ENCODE measurements at places on chromosomes 7 and 10.

DNA sequence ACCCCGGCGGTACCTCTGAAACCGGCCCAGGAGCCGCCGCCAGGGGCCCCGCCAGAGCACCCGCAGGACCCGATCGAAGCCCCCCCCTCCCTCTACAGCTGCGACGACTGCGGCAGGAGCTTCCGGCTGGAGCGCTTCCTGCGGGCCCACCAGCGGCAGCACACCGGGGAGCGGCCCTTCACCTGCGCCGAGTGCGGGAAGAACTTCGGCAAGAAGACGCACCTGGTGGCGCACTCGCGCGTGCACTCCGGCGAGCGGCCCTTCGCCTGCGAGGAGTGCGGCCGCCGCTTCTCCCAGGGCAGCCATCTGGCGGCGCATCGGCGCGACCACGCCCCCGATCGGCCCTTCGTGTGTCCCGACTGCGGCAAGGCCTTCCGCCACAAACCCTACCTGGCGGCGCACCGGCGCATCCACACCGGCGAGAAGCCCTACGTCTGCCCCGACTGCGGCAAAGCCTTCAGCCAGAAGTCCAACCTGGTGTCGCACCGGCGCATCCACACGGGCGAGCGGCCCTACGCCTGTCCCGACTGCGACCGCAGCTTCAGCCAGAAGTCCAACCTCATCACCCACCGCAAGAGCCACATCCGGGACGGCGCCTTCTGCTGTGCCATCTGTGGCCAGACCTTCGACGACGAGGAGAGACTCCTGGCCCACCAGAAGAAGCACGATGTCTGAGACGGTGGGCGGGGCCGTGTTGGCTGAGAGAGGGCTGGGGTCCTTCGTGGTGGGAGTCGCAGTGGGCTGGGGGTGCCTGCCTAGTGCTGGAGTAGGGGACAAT, 3.8 kb downstream of the REPIN1 start:
- DNase-seq, result no peak

DNA sequence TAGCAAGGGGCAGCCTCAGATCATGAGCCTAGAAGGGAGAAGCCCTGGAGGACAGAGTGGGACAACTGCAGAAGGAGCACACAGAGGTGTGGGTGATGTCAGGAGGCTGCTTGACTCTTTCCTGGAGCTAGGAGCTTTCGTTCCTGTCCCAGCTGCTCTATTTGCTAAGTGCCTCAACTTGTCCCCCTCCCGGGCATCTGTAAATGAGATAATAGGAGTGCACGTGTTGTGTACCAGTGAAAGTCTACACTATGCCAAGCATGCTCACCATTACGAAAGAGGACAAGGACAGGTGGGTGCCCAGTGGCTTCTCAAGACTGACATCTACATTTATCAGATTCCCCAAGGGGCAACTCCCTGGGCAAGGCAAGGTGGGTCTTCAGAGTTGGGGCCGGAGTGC, 162.7 kb downstream of the KCNMA1 start:
- DNase-seq, result no peak

DNA sequence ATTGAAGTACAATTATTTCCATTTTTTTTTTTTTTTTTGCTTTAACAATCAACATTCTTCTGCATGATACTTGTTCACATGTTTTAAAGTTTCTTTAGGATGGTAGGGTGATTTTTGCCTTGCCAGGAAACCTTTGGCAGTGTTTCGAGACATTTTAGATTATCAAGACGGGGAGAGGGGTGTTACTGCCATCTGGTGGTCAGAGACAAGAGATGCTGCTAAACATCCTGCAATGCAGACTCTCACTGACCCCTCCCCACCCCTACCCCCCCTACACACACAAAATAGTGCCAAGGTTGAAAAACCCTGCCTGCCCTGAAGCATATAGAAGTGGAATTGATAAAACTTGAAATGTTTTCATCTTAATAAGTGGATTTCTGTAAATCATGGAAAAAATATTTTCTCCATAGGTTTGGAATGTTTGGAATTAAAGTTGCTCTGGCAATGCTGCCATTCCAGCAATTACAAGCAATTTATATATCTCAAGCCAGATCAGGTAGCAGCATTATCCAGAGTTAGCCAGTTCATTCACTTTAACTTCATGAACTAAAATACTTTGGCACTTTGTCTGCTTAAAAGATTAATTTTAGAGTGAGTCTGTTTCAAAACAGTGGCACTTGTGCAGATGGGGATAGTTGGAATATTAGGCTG, 62.1 kb downstream of the SDHAF3 start:
- no peak for DNase-seq

- DNase-seq, result no peak
Observed at GRCh38 chr7:131899271-131900030, 343.0 kb upstream of the PODXL start.

DNA sequence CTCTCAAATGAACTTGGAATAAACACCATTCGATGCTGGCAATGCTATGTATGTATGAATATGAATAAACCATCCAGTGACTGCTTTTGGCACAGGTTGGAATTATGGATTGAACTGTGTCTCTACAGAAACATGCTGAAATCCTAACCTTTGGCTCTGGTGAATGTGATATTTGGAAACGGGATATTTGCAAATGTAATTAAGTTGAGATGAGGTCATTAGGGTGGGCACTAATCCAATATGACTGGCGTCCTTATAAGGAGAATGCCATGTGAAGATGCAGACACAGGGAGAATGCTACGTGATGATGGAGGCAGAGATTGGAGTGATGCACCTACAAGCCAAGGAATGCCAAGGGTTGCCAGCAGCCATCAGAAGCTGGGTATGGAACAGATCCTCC, 3.4 kb upstream of the ACTR3B start:
- no peak for DNase-seq

DNA sequence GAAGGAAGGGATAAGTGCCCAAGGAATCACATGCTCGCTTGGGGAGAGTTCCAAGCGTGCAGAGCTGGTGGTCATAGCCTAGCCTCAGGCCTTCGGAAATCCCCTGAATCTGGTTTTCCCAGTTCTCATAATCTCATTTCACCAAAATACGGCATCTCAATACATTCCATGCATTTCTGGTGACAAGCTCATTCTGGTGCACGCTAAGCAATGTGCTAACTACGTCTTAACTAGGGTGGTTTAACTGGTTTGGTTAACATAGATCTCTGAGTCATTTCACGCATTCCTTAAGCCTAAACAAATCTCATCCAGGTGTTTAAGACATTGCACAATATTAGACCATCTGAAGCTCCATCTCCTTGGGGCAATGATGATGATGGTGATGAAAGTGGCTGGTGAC, 72.9 kb upstream of the STEAP1B start:
- DNase-seq, result no peak

DNA sequence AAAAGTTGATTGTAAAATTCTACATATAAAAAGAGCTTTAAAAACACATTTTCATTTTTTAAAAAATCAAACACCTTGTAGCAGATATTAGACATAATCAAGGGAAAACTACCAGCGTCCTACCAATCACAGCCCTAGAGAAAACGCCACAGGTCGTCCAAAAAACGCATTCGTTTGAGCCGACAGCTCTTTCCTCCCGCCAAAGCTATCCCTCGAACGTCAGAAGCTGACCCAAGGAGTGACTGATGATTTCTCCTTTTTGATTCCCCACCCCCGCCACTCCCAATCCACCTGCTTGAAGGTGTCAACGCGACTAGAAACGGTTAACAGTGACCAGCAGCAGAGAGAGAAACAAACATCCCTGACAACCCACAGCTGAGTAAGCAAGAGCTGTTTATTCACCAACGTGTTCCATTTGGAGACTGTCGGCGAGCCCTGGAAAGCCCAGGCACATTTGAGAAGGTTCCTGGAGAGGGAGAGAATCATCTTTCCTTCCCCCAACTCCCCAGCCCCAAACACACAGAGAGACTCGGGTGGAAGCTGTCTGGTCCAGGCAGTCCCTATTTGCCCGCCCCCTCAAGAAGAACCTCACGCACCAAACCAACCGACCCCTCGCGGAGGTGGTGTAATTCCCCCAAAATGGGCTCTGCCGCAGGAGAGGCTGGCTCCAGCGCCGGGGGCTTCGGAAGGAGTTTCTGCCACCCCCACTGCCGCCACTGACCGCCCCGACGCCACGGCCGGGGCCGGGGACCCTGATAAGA, 622 bp downstream of the CPEB3 start:
- peak; percentile 67 for DNase-seq

- no peak for DNase-seq
Observed at GRCh38 chr7:32522746-32523530, 27.6 kb downstream of the AVL9 start.

DNA sequence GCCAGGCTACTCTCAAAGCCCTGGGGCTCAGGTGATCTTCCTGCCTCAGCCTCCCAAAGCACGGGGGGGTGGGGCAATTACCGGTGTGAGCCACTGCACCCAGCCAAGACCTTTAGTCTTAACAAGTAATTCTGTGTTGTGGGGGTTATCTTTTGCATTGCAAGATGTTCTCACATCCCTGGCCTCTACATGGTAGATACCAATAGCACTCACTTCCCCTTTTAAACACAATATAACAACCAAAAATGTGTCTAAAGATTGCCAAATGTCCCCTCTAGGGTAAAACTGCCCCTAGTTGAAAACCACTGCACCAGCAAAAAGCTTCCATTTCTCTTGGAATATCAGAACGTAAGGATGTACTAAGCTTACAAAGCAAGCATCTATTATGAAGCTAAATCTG, 225.0 kb downstream of the CTNNA3 start:
- DNase-seq, result no peak

DNA sequence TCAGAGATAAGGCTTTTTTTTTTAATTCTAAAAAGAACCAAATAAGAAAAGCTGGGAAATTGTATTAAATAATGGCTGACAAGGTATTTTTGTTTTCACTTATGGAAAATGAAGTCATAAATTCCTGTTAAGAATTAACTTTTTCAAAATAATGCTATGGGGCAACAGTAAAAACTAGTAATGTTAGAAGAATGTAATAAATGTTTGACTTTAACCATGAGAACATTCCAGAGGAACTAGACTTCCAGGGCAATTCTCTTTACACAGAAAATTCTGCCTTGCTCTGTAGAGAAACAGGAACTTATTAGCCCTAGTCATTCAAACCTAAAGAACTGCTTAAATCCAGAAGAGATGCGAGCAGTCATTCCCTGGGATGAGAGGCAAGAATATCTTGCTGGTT, 571.1 kb downstream of the IPMK start:
- no peak for DNase-seq

GRCh38 chr7:106793015-106793975, 71.8 kb upstream of the PIK3CG start:
- DNase-seq, result no peak

DNA sequence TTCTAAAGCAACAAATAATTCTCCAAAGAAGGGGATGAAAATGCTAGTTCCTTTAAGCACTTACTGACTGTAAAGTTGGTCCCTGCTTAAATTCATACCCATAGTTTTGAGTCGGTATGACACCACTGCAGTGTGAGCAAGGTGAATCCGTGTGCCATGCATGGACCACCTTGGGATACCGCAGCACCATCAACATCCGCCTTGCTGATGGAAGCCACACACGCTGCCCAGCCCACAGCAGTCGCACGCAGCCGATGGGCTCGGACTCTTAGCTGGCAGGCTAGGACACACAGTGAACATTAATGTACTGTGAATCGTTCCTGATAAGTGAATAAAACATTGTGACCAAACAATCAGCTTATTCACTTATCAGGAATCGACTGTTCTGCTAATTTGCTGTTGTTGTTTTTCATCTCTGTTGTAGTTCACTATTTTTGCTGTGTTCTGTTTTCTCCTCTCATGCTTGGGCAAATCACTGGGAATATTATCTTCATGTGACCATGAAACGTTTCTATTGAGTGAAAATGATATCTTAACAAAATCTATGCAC, 275.5 kb downstream of the USP6NL start:
- DNase-seq, result no peak

- DNase-seq, result no peak
Observed at GRCh38 chr7:47046949-47047348, 535.0 kb downstream of the TNS3 start.

GRCh38 chr10:8262317-8262716, 207.8 kb downstream of the GATA3 start:
- no peak for DNase-seq

DNA sequence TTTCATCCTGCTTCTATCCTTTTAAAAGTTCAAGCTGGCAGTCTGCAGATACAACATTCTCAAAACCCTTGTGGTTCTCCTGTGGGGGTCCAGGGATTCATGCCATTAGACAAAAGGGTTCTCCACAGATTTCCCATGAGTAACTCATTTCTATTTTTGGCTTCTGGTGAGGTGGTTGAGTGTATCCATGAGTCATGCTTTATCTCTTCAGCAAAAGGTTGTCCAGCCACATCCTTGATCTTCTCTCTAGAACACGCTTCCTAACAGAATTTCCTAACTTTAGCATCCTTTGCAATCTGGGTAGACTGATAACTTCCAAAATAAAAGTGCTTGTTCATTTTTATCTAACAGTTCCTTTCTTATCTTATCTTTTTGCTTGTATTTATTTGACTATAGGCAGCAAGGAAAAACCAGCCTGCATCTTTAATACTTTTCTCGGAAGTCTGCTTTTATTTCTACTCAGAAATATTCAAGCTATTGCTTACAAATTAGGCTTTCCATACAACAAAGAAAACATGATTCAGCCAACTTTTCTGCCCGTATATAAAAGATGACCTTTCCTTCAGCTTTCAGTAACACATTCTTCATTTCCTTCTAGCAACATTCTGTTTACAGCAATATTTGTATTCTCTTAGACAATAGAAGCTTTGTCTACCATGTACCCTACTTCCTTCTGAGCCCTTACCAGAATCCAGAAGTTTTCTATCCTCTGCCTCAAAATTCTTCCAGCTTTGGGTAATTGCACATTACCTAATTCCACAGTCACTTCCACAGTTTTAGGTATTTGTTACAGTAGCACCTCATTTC, 79.3 kb upstream of the IL6 start:
- no peak for DNase-seq

- peak; percentile 70 for DNase-seq
Observed at GRCh38 chr7:2729893-2730716, 42.1 kb downstream of the AMZ1 start.

DNA sequence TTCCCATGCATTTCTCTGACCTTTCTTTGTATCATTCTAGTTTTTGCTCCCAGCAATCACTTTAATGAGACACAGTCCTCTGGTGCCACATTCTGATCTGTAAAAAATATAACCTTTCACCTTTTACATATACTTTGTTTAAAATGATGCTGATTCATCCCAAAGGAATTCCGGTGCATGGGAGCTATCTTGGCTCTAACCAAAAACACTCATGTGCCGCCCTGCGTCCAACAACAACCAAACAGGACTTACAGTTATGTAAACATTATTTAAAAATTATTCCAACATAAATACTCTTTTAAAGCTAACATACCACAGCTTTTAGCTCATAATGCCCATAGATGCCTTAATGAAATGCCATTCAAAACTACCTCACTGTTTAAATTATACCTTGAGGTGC, 7.7 kb upstream of the OPALIN start:
- DNase-seq, result no peak

DNA sequence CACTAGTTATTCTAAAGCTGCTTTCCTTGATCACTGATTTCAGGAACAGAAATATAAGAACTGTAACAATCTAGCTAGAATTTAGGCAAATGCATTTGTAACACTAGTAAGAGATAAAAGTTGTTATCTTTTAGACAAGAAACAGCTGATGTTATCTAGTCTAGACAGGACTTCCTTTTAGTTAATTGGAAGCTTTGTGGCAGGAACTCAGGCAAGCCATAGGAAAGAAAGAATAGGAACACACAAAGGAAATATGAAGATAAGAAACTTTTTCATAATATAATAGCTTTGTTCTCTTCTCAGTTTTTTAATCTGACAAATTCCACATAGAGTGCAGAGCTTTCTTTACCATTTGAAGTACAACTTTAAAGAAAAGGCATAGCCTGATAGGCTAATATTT, 59.0 kb upstream of the AGR3 start:
- no peak for DNase-seq
